Osteoblast (primary cell): ENCODE measurements at places on chromosomes 2 and 18.

DNA sequence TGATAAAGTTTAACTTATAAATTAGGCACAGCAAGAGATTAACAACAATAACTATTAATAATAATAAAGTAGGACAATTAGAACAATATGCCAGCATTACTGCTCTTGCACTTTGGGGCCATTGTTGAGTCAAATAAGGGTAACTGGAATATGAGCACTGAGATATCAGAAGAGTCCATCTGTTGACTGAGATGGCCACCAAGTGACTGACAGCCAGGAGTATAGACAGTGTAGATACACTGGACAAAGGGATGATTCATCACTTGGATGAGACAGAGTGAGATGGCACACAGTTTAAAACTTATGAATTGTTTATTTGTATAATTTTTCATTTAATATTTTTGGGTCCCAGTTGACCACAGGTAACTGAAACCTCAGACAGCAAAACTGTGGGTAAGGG, 20.0 kb downstream of the NAB1 start:
- H3K36me3 ChIP-seq, result peaks cover 21% of the 10 kb centered on the region
- H3K27me3 ChIP-seq, result no peaks in the 10 kb centered on the region
- peaks cover 14% of the 10 kb centered on the region for H3K4me1 ChIP-seq
- H3K4me3 ChIP-seq, result no peak overlapping the region
- DNase-seq, result no peak
- no peak overlapping the region for H3K27ac ChIP-seq

GRCh38 chr2:180799141-180799540, 181.3 kb upstream of the UBE2E3 start:
- no peaks in the 10 kb centered on the region for H3K27me3 ChIP-seq
- DNase-seq, result no peak
- H3K4me1 ChIP-seq, result no peaks in the 10 kb centered on the region
- H3K4me3 ChIP-seq, result no peak overlapping the region
- H3K27ac ChIP-seq, result no peak overlapping the region

GRCh38 chr18:28112056-28112470, 64.9 kb downstream of the CDH2 start:
- peak overlapping the region; percentile 2 for H3K4me3 ChIP-seq
- H3K27me3 ChIP-seq, result no peaks in the 10 kb centered on the region
- peaks cover 83% of the 10 kb centered on the region for H3K4me1 ChIP-seq
- DNase-seq, result no peak

DNA sequence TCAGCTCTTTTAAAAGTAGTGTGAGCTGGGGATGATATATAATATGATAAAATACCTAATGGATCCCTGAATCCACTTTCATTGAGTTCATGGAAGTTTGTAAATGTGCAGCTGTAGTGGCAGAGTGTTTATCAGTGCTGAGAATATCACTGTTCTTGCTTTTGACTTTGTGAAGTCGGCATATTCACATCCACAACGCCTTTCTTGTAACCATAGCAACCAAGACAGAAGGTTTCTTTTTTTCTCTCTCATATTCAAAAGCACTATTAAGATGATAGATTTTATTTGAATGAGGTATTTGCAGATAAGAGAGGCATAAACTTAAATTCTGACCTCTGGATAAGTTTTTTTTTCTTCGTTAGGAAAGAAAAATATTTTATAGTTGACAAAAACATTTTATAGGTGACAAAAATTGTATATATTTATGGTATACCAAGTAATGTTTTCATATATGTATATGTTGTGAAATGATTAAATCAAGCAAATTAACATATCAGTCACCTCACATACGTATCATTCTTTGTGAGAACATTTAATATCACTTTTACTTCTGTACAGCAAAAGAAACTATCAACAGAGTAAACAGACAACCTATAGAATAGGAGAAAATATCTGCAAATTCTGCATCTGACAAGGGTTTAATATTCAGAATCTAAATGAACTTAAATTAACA, 130.0 kb downstream of the PLCL1 start:
- no peak for DNase-seq
- H3K36me3 ChIP-seq, result no peaks in the 10 kb centered on the region
- H3K27ac ChIP-seq, result no peak overlapping the region
- peaks cover 5% of the 10 kb centered on the region for H3K27me3 ChIP-seq
- H3K4me1 ChIP-seq, result no peaks in the 10 kb centered on the region

DNA sequence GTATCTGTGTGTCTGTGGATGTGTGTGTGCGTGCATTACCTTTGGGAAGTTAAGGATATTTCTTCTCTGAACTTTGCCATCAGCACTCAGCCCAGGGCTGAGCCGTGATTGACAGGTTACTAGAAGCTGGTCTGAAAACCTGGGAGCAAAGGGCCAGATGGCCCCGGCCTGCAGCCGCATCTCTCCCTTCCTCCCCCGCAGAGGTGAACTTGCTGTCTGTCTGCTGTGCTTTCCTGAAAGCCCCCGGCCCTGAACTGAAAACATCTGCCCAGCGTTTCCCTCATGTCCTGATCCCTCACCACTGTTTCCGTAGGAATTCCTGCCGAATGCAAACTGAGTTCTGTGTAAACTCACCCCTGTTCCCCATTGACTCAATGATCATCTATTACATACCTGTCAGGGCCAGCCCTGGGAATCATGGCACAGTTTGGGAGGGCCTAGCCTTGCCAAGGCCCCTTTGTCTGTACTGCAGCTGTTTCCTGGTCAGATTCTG, 45.8 kb downstream of the MYCN start:
- DNase-seq, result no peak
- no peak overlapping the region for H3K27ac ChIP-seq
- H3K27me3 ChIP-seq, result no peaks in the 10 kb centered on the region
- no peaks in the 10 kb centered on the region for H3K36me3 ChIP-seq

- H3K27me3 ChIP-seq, result no peaks in the 10 kb centered on the region
- no peaks in the 10 kb centered on the region for H3K36me3 ChIP-seq
- H3K4me1 ChIP-seq, result no peaks in the 10 kb centered on the region
- H3K27ac ChIP-seq, result no peak overlapping the region
- no peak overlapping the region for H3K4me3 ChIP-seq
Measured at GRCh38 chr18:51013259-51013658, 16.8 kb upstream of the SMAD4 start.

GRCh38 chr2:30448866-30449265, 1.8 kb downstream of the LCLAT1 start:
- H3K4me3 ChIP-seq, result no peak overlapping the region
- no peaks in the 10 kb centered on the region for H3K27me3 ChIP-seq
- DNase-seq, result peak; percentile 77
- no peaks in the 10 kb centered on the region for H3K36me3 ChIP-seq

DNA sequence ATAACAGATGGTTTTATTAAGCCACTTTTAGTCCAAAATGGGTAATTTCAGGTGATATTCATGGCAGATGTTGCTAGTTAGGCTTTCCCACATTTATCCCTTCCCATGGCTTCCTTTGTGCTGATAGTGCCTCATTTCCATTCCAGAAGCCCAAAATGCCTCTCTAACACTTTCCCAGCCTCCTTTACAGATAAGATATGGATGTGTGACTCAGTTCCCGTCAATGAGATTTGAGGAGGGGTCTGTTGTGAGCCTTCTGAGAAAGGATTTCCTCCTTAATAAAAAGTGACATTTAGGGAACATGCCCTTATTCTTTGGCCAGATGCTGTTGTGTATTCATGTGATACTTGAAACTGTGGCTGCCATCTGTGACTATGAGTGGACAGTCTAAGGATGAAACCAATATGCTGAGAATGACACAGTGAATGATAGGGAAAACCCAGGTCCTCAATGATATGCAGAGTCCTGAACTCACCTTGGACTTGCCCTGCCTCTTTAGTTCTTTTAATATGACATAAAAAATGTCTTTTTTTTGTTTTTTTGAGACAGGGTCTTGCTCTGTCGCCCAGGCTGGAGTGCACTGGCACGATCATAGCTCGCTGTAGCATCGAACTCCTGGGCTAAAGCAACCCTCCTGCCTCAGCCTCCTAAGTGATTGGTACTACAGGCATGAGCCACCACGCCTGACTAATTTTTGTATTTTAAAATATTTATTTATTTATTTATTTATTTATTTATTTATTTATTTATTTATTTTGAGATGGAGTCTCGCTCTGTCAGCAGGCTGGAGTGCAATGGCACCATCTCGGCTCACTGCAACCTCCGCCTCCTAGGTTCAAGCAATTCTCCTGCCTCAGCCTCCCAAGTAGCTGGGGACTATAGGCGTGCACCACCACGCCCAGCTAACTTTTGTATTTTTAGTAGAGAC, 5.8 kb upstream of the ACSL3 start:
- H3K4me1 ChIP-seq, result peaks cover 8% of the 10 kb centered on the region
- no peak overlapping the region for H3K27ac ChIP-seq
- H3K4me3 ChIP-seq, result no peak overlapping the region
- no peak for DNase-seq
- no peaks in the 10 kb centered on the region for H3K27me3 ChIP-seq

DNA sequence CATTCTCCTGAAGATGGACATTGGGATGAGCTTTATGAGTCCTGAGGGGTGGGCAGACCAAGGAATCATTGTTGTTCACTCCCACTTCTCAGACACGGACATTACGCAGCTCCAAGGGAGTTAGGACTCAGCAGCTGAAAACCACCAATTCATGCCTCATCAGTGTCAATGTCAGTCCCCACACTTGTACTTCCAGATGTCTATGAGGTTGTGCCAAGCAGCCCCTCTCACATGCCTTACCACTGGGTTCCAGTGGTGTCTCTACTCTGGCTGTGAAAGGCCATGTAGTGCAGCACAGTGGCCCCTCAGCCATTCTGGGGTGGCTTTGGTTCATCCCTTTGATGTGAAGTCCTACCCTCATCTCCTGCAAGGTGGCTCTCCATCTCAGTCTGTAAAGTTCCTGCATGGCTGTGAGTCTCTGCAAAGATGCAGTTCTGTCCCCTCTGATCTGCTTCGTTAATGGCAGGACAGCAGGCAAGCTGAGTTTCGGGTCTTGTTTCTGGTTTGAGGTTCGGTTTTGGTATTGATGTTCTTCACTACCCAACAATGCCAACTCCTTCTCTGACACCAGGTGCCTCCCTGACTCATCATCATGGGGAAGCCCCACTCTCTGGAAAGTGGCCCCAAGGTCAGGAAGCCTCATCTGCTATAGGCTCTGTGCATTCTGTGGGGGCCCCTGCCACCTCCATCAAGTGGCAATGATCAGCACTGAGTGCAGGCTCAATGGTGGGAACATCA, 14.0 kb upstream of the COL6A3 start:
- DNase-seq, result no peak
- H3K4me3 ChIP-seq, result no peak overlapping the region
- H3K27ac ChIP-seq, result no peak overlapping the region

GRCh38 chr2:217878915-217879590, 123.7 kb downstream of the TNS1 start:
- no peaks in the 10 kb centered on the region for H3K27me3 ChIP-seq
- no peak overlapping the region for H3K4me3 ChIP-seq
- DNase-seq, result peak; percentile 75
- H3K36me3 ChIP-seq, result peaks cover 80% of the 10 kb centered on the region
- peaks cover 7% of the 10 kb centered on the region for H3K4me1 ChIP-seq
- H3K27ac ChIP-seq, result no peak overlapping the region

- H3K4me3 ChIP-seq, result no peak overlapping the region
- no peak for DNase-seq
- no peak overlapping the region for H3K27ac ChIP-seq
- H3K36me3 ChIP-seq, result peaks cover 5% of the 10 kb centered on the region
- no peaks in the 10 kb centered on the region for H3K27me3 ChIP-seq
- no peaks in the 10 kb centered on the region for H3K4me1 ChIP-seq
Measured at GRCh38 chr18:62828091-62828640, 112.8 kb downstream of the PHLPP1 start.

DNA sequence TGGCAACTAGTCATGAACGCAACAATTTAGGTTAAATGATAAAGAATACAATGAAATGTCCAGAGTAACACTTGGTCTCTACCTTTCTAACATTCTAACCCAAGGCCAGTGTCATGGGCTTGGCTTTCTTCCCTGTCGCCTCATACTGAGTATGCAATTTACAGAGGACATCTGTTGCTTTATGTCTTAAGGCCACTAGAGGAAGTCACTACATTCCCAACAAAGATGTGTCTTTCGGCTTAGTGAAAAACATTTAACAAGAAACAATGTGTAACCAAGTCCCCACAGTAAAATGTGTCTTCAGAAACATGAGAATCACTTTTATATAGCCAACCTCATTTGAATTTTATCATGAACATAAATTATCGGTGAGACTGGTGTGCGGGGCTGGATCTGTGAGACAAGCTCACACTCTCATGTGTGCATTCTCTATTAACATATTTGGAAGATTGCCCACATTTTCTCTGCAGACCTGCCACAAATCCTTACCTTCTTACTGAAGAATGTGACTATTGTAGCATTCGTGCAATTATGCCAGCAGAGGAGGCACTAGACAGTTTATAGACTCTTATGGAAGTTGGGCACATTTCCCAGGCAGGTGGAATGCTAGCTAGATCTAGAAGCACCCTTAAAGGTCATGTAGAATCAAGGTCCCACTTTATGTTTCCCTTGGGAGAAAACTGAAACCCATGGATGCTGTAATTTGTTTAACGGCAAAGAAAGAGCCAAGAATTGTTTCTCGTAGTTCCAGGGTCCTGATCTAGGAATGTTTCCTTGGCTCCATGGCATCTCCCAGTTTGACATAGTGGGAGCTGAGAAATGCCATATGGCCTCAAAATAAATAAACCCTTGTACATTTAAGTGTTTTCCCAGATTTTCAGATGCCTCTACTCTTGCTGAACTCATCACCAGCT, 101.8 kb downstream of the CD226 start:
- H3K27ac ChIP-seq, result no peak overlapping the region
- no peak for DNase-seq
- no peak overlapping the region for H3K4me3 ChIP-seq
- no peaks in the 10 kb centered on the region for H3K36me3 ChIP-seq
- no peaks in the 10 kb centered on the region for H3K4me1 ChIP-seq

GRCh38 chr2:59168766-59169165, 927.6 kb upstream of the FANCL start:
- no peak overlapping the region for H3K27ac ChIP-seq
- H3K4me1 ChIP-seq, result no peaks in the 10 kb centered on the region
- H3K36me3 ChIP-seq, result no peaks in the 10 kb centered on the region
- no peak overlapping the region for H3K4me3 ChIP-seq
- no peaks in the 10 kb centered on the region for H3K27me3 ChIP-seq
